Adrenal gland (tissue), 19 donors: ENCODE measurements at places on chromosomes 5 and 9. TPM values are rescaled to one million over a fixed set of nuclear protein-coding genes. Genes with fewer than 3 reads are reported as not detected.

Gene ENTPD2
- total RNA-seq: not detected

- H3K36me3 ChIP-seq: no peaks in the 10 kb centered on the region
- no peak overlapping the region for H3K4me3 ChIP-seq
- H3K27ac ChIP-seq: peak overlapping the region; percentile 92
- no peaks in the 10 kb centered on the region for H3K27me3 ChIP-seq
These were observed 13.9 kb downstream of the C9orf50 start for GRCh38 chr9:129607027-129607387.

Gene TRIM32
- total RNA-seq: 26.5 TPM

GRCh38 chr9:113380869-113381378, 4.1 kb upstream of the HDHD3 start:
- DNase-seq: no peak
- no peaks in the 10 kb centered on the region for H3K36me3 ChIP-seq
- H3K27ac ChIP-seq: peak overlapping the region; percentile 89
- peaks cover 9% of the 10 kb centered on the region for H3K4me1 ChIP-seq
- no peak overlapping the region for H3K4me3 ChIP-seq
- H3K27me3 ChIP-seq: no peaks in the 10 kb centered on the region

- no peak for DNase-seq
- H3K4me1 ChIP-seq: no peaks in the 10 kb centered on the region
- no peaks in the 10 kb centered on the region for H3K36me3 ChIP-seq
- no peak overlapping the region for H3K4me3 ChIP-seq
These were observed 136.0 kb upstream of the ADRA1B start for GRCh38 chr5:159780246-159780645.

Gene DEPDC1B
- 0.32 TPM for total RNA-seq

- DNase-seq: no peak
- H3K36me3 ChIP-seq: no peaks in the 10 kb centered on the region
- H3K27ac ChIP-seq: no peak overlapping the region
- H3K27me3 ChIP-seq: no peaks in the 10 kb centered on the region
These were observed 119.5 kb upstream of the OSMR start for GRCh38 chr5:38726279-38726678.

- H3K27ac ChIP-seq: no peak overlapping the region
- no peak for DNase-seq
- H3K27me3 ChIP-seq: no peaks in the 10 kb centered on the region
- no peak overlapping the region for H3K4me3 ChIP-seq
- no peaks in the 10 kb centered on the region for H3K36me3 ChIP-seq
- peaks cover 3% of the 10 kb centered on the region for H3K4me1 ChIP-seq
These were observed 8.7 kb upstream of the ERAP1 start for GRCh38 chr5:96816411-96816939.

DNA sequence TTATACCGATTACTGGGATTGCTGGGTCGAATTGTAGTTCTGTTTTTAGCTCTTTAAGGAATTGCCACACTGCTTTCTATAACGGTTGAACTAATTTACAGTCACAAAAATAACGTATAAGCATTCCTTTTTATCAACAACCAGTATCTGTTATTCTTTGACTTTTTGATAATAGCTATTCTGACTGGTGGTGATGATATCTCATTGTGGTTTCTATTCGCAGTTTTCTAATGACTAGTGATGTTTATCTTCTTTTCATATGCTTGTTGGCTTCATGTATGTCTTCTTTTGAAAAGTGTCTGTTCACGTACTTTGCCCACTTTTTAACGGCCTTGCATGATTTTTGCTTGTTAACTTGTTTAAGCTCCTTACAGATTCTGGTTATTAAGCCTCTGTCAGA, 74.4 kb downstream of the FAM174A start:
- no peaks in the 10 kb centered on the region for H3K27me3 ChIP-seq
- DNase-seq: no peak
- H3K27ac ChIP-seq: no peak overlapping the region
- H3K4me3 ChIP-seq: no peak overlapping the region
- H3K4me1 ChIP-seq: no peaks in the 10 kb centered on the region

GRCh38 chr5:4405614-4406219, 734.4 kb upstream of the ADAMTS16 start:
- H3K4me3 ChIP-seq: no peak overlapping the region
- H3K27ac ChIP-seq: no peak overlapping the region
- no peaks in the 10 kb centered on the region for H3K36me3 ChIP-seq
- no peaks in the 10 kb centered on the region for H3K4me1 ChIP-seq
- no peaks in the 10 kb centered on the region for H3K27me3 ChIP-seq

DNA sequence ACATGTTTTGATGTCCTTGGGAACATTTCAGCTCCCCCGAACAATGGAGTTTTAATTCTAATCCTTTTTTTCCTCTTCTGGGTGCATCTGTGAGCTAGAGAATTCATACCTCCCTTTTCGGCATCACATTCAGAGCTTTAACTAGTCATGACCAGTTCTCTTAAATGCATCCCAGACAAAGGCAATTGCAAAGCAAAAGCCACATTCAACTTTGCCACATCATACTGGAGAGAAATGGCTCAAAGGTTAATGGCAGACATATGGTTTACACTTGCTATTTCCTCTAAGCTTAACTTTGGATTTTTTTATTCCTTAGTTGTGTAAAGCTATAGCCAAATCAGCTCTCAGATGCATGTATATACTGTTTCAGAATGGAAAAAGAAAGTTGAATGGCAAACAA, 153.3 kb downstream of the ESM1 start:
- no peaks in the 10 kb centered on the region for H3K4me1 ChIP-seq
- DNase-seq: no peak
- H3K27ac ChIP-seq: no peak overlapping the region
- H3K36me3 ChIP-seq: no peaks in the 10 kb centered on the region
- no peaks in the 10 kb centered on the region for H3K27me3 ChIP-seq
- no peak overlapping the region for H3K4me3 ChIP-seq

- no peak overlapping the region for H3K4me3 ChIP-seq
- no peaks in the 10 kb centered on the region for H3K27me3 ChIP-seq
- H3K4me1 ChIP-seq: no peaks in the 10 kb centered on the region
- no peaks in the 10 kb centered on the region for H3K36me3 ChIP-seq
These were observed 48.3 kb upstream of the EBF1 start for GRCh38 chr5:159147976-159148375.

DNA sequence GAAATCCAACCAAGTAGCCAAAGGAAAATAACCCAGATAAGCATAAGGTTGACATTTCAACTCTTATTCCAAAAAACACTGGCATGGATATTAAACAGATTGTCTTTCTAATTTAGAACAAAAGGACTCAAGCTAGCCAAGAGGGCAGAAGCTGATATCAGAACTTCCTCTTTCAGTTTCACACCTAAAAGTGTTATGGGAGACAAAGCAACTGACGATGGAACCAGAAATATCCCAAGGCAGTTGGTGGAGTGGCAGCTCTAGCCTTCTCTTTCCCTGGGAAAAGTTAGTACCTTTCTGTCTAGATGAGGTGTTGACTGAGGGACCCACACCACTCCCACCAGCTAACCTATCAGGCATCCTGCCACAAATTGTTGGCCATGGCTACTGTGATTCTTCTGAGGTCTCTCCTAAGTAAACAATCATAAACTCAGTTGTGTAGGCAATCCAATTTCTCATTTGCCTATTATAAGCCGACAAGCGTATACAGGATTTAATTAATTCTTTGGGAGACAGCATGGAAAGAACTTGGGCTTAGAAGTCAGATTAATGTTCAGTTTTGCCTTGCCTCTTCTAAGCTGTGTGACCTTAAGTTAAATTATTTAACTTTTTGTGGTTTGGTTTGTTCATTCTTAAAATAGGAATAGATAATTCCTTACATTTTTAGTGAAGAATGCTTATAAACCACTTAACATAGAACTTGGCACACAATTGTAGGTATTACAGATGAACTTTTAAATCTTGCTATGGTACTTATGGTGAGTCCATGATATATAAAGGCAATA, 110.9 kb upstream of the ADAMTSL1 start:
- H3K36me3 ChIP-seq: no peaks in the 10 kb centered on the region
- no peaks in the 10 kb centered on the region for H3K27me3 ChIP-seq
- no peak for DNase-seq

DNA sequence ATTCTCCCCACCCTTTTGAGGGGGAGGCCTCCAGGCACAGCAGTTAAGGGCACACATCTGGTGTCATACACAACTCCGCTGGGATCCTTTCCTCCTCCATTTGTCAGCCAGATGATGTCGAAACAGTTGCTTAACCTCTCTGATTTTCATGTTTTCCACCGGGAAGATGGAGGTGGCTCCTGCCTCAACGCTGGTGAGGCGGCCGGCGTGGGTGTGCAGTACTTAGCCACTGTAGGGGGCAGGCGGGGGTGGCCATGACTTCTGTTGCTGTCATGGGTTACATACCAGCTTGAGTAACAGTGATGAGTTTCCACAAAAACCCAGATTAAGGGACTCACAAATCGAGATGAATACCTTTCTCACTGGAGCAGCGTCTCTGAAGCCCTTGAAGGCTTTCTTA, 63.1 kb upstream of the EPB41L4B start:
- H3K27ac ChIP-seq: no peak overlapping the region
- no peaks in the 10 kb centered on the region for H3K27me3 ChIP-seq
- no peaks in the 10 kb centered on the region for H3K4me1 ChIP-seq
- DNase-seq: no peak
- H3K36me3 ChIP-seq: peaks cover 3% of the 10 kb centered on the region

- H3K4me3 ChIP-seq: peak within 1 kb of the TSS; percentile 99
- DNase-seq: peak; percentile 78
- H3K27ac ChIP-seq: peak within 1 kb of the TSS; percentile 100
- no peaks in the 10 kb centered on the region for H3K36me3 ChIP-seq
- H3K27me3 ChIP-seq: no peaks in the 10 kb centered on the region
These were observed at the start of gene SPIN1 for GRCh38 chr9:88388203-88388885. Gene SPIN1, plus strand, starts transcription at chr9:88388444. Its CDS starts 38,096 bp downstream, at chr9:88426540.
